LHCN-M2 (cell line): ENCODE measurements at places on chromosomes 3 and 15.
A peak's percentile ranks its signal among the peaks of the same experiment; 100 is the strongest.

GRCh38 chr15:88881775-88882174, 13.6 kb downstream of the HAPLN3 start:
- peak; percentile 40 for DNase-seq

DNA sequence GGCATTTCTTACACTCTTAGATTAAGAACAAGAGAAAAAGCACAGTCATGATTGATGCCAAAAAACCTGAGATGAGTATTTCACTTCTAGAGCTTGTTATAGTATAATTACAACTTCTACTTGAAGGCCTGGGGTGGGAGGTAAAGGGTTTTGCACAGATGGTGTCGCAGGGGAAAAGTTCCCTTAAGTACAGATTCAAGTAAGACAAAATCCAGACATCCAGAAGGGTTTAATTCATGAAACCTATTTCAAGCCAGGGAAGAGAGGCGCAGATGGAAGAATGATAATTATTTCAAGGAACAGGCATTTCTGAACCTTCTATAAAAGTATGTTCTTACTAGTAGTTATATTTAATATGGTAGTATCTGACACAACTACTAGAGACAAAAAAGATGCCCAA, 70.6 kb downstream of the TM4SF4 start:
- no peak for DNase-seq

GRCh38 chr3:59121346-59122144, 71.7 kb upstream of the CFAP20DC start:
- no peak for DNase-seq

DNA sequence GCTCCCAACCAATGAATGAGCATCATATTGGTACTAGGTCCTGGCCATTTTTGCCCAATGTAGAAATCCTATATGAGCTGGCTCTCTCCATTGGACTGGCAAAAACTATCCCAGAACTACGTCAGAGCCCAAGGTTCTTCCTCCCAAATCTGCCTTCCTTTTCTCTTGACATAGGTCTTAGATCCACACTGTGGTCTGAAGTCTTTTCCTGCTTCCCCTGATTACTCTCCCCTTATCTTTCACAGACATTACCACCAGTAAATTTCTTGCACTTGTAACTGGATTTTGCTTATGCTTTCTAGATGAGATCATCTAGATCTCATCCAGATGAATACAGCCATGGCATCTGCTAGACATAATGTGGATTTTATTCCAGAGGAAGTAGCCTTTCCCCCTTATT, 141.2 kb upstream of the GADL1 start:
- DNase-seq, result no peak

GRCh38 chr15:89123181-89123525, 34.9 kb downstream of the ABHD2 start:
- peak; percentile 80 for DNase-seq

- no peak for DNase-seq
These were observed 98.0 kb downstream of the DTWD1 start for GRCh38 chr15:49718846-49719245.

DNA sequence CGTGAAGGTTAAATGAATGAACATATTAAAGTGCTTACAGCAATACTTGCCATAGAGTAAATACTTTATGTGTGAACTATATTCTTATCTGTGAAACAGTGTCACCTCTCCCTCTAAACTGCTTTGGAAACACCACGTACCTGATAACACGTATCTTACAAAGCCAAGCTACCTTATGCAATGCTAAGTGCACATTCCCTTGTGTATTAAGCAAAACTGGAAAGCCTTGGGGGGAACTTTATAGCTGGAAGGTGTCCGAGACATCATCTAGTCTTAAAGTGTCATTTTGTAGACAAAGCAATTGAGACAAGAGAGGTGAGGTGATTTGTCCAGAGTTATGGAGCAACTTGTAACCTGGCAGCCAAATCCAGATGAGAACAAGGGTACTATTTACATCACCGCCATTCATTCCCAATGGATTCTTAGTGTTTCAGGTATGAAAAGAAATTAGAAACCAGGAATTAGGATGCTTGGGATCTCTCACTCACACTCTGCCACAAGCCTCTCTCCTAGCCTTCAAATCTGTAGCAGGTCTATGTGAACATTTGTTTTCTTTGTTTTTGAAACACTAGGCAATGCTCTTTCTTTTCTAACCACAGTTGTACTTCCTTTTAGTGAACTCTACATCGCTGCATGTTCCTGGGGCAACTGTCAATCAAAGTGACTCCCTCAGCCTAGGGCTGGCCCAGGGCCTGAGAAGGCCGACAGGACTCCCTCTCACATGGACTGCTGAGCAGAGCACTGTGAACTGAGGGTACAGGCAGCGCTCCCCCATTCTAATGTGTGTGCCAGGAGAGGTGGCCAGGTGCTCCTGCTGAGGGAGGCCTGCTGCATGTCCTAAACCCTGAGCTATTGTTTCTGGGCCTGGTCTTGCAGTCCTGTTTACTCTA, 13.9 kb upstream of the MGLL start:
- no peak for DNase-seq
